ENCODE measurements at places on chromosomes 12 and 14.

DNA sequence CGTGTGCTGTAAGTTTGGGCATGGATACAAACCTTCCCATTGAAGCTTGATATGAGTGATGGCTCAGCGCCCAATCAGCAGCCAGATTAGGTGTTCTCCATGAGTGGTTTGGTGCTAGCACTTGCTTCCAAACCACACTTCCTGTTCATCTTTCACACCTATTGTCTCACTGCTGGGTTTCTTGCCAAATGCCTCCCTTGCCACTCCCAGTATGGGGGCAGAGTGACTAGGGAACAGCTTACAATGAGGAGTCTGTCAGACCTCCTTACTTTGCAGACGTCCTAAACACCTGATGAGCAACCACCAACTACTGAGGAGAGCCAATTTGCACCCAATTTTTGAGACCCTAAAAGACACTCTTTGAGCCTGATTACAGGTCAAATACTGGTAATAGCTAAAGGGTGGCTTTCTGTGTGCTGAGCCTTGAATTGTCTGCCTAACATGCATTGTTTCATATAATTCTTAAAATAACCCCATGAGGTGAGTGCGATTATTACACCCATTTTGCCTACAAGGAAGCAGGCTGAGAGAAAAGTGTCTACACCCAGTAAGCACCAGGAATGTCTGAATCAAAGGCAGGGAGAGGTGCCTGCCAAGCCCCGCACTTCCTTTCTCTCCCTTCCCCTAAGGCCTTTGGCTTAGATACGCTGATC, 48.4 kb upstream of the FOS start:
- no peak for DNase-seq

- no peak for DNase-seq
These were observed 192.0 kb upstream of the HMGA2 start for GRCh38 chr12:65632131-65632855.

GRCh38 chr14:96416292-96416691, 24.4 kb downstream of the AK7 start:
- DNase-seq = no peak

GRCh38 chr14:68363466-68363842, 429.4 kb downstream of the ZFP36L1 start:
- no peak for DNase-seq

DNA sequence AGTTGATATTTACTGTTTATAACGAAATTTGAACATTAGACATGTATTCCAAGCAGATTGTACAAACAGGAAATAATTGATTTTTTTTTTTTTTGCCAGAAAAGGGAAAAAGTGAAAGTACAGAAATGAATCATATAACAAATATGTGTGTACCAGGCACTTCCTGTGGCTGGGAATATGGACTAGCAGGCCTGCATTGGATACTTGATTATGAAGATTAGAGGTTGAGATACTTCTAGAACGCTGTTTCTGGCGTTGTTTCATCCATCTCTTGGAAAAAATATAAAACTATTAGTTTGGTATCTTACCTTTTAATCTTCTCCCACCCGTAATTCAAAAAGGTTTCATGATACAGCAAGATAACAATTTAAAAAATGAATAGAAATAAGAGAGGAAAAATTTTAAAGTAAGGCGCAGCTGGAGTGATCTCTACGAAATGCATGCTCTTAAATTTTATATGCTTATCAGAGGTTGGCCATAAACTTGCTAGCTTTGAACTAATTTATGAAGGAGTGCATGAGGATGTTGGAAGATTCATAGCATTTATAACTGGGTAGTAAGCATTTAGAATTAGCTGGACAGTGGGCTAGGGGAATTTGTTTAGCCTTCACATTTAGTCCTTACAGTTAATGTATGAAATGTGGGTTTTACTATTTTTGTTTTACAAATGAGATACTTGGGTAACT, 90.8 kb downstream of the AEBP2 start:
- DNase-seq = no peak

DNA sequence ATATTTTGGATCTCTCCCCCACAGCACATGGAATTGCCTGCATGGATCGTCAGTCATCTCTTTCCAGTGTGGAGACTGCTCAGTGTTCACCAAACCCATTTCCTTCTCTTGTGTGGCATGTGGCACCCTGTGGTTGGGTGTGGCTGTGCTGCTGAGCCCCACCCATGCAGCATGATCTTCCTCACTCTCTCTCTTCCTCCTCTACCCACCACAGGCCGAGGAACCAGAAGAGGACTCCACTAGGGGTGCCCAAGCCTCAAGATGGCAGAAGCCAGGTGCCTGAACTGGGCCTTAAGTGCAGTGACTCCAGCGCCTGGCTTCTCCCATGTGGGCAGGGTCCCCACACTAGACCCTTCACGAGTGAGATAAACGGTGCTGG, 66.8 kb upstream of the GPR68 start:
- no peak for DNase-seq

DNA sequence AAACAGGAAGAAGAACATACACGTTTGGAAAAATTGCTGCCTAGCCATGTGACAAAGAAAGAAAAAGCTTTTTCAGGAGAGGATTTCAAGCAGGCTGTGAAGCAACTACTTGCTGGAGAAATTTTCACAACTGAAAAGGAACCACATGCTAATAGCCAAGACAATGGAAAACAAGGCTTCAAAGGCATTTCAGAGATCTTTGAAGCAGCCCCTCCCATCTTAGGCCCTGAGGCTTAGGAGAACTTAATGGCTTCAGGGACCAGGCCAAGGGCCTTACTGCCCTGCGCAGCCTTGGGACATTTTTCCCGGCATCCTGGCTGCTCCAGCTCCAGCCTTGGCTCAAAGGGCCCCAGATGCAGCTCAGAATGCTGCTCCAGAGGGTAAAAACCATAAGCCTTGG, 255.9 kb upstream of the ARID2 start:
- DNase-seq = no peak

GRCh38 chr12:43206396-43206795, 345.6 kb downstream of the ADAMTS20 start:
- DNase-seq = no peak

- no peak for DNase-seq
These were observed 14.7 kb downstream of the GPR132 start for GRCh38 chr14:105050551-105050897.

- no peak for DNase-seq
These were observed 2.8 kb upstream of the AAAS start for GRCh38 chr12:53324113-53324778.

GRCh38 chr14:68458840-68459469, 333.9 kb downstream of the ZFP36L1 start:
- DNase-seq = peak; percentile 46

GRCh38 chr12:47534695-47535094, 171.1 kb downstream of the RPAP3 start:
- no peak for DNase-seq

GRCh38 chr12:92002673-92003382, 142.8 kb downstream of the BTG1 start:
- DNase-seq = no peak

GRCh38 chr12:3145033-3145432, 67.9 kb downstream of the TSPAN9 start:
- DNase-seq = no peak

- DNase-seq = no peak
These were observed 25.4 kb downstream of the AP5M1 start for GRCh38 chr14:57293866-57294837.

- DNase-seq = no peak
These were observed 84.6 kb upstream of the PKP2 start for GRCh38 chr12:32981139-32981538.

- no peak for DNase-seq
These were observed 869.2 kb downstream of the TMEM121 start for GRCh38 chr14:106395456-106396050.

GRCh38 chr12:131116468-131117117, 162.9 kb downstream of the ADGRD1 start:
- DNase-seq = no peak

DNA sequence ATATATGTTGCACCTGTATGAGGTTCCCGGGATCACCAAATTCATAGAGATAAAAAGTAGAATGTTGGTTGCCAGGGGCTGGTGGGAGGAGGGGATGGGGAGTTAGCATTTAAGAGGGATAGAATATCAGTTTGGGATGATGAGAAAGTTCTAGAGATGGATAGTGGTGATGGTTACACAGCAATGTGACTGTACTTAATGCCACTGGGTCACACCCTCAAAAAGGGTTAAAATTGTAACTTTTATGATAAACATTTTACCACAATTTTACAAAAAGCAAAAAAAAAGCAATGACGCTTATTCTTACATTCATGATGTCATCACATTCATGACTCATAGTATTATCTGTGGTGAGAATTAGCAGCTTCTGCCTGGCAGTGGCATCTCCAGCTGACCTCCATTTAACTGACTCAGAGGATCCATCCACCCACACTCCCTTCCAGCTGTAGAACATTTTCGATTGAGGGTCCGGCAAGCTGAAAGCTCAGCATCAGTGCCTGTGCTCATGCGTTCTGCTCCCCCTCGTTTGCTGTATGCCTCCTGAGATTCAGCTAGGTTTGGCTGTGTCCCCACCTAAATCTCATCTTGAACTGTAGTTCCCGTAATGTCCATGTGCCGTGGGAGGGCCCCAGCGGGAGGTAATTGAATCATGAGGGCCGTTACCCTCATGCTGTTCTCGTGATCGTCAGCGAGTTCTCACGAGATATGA, 64.8 kb upstream of the TMEM260 start:
- no peak for DNase-seq

DNA sequence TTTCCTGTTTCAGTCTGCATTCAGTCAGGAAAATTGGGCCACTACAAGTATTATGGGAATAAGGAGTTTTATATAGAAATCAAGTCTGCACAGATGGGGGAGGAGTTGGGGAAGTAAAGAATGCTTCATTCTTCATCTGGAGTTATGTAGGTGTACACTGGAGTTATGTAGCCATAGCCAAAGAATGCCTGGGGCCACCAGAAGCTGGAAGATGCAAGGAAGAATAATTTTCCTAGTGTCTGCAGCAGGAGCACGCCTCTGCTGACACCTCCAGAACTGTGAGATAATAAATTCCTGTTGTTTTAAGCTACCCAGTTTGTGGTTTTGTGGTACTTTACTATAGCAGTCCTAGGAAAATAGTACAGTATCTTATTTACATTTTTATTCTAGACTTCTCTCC, 333.4 kb downstream of the NELL2 start:
- no peak for DNase-seq

- DNase-seq = no peak
These were observed 859.6 kb downstream of the BCL11B start for GRCh38 chr14:98412431-98412830.

- DNase-seq = peak; percentile 4
These were observed 328.0 kb downstream of the NRXN3 start for GRCh38 chr14:78498062-78498595.

DNA sequence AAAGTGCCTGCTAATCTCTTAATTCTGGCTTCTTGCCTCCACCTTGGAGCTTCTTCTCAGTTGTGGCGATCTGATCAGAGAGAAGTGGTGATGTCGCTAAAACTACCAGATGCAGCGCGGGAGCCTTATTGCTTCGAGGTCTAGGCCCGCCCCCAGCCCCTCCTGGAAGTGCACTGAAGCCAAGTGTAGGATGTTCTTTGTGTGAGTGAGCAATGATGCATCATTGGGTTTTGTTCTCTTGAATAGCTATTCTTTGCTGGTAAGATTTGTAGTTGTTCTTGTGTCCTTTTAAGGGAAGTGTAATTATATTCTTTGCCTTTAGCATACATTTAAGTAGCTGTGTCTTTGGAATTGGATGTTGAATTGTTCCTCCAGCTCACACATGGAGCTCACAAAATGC, 35.8 kb downstream of the MTHFD1 start:
- no peak for DNase-seq
